ENCODE measurements at places on chromosomes 7 and 10. TPM values are rescaled to one million over a fixed set of nuclear protein-coding genes. Genes with fewer than 3 reads are reported as not detected.

The ZCCHC24 gene
- total RNA-seq, result 4.7 TPM

The ITIH2 gene
- total RNA-seq, result not detected

The CFAP70 gene
- total RNA-seq, result 0.14 TPM

The NUTM2E gene
- not detected for total RNA-seq

The GJD4 gene
- not detected for total RNA-seq

The MYPN gene
- total RNA-seq, result 0.36 TPM

The PILRB gene
- total RNA-seq, result 14.3 TPM

The SLC25A40 gene
- total RNA-seq, result 12.8 TPM

The ECHDC3 gene
- 26.3 TPM for total RNA-seq

The PMPCB gene
- 55.2 TPM for total RNA-seq

The GATA3 gene
- total RNA-seq, result 3.2 TPM

The THSD7A gene
- 2.0 TPM for total RNA-seq

All from epithelial cell of proximal tubule (primary cell).